Fibroblast of skin of left biceps (primary cell): ENCODE measurements at places on chromosomes 3 and 15.
A peak's percentile ranks its signal among the peaks of the same experiment; 100 is the strongest.

GRCh38 chr3:170437696-170438407 lies 19.2 kb downstream of the CLDN11 start:
- DNase-seq, result no peak

DNA sequence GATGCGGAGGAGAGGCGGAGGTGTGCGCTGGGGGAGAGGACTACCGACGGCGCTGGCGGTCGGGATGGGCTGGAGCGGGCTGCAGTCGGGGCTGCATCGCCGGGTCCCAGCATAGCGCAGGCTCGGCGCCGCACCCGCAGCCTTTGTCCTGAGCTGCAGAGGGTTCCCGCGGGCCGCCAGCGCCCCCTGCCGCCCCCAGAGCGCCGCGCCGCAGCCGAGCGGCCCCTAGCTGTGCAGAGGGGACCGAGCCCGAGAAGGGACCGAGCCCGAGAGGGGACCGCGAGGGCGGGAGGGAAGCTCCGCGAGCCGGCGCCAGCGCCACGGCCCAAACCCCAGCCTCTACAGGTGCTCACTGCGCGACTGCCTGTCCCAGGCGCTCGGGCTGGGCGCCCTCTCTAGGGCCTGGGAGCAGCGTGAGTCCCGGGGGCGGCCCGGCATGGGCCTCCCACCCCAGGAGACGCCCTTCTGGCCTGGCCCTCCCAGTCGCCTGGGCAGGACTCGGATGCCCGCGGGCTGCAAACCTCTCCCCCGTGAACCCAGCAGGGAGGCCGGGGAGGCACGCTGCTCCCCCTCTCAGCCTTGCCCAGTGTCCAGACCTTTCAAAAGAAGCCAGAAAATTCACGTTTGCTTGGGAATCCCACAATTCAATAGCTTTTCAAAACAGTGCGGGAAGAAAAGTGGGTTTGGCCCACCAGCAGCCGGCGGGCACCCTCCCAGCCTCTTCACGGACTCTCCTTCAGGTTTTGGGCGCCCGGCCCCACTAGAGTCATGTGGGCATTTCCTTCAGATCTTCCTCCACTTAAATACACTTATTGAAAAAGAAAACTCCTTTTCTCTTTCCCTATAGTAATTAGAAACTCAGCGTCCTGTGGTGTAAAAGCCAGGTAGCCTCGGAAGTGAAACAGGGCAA lies 134.7 kb downstream of the TPRA1 start:
- peak; percentile 16 for DNase-seq

- DNase-seq, result no peak
These were observed 83.4 kb downstream of the CD200R1L start for GRCh38 chr3:112763258-112763657.

- DNase-seq, result no peak
These were observed 68.6 kb downstream of the FHIT start for GRCh38 chr3:61182662-61183061.

DNA sequence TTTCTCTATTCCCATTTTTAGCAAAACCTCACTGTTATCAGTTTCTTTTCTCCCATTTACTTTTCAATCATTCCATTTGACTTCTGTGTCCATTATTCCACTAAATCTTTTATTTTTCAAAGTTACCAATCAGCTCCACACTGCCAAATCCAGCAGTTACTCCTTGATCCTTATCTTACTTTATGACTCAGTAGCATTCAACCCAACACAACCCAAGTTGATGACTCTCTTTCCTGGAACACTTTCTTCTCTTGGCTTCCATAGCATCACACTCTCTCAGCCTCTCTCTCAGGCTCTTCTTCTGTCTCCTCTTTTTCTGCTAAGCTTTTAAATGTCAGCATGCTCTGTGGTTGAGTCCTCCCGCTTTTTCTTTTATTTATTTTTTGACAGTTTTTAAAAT lies 36.3 kb downstream of the RASGRP1 start:
- no peak for DNase-seq

DNA sequence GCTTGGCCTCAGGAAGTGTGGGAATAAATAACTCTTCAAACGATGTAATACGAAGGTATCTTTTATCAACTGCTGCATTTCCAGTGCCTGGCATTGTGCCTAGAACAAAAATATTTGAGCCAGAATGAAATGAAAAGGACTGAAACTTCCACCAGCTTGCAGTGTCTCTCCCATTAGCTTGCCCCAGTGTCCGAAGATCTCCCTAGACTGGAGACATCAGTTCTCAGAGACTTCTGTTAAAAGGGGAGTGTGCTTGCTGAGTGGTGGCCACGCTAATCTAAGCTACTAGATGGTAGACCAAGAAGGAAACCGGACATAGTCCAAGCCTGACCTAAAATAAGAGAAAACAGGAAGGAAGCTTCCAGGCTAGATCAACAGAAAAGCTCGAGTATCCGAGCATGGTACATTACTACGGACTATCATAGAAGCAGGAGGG lies 28.6 kb downstream of the KCNAB1 start:
- no peak for DNase-seq

DNA sequence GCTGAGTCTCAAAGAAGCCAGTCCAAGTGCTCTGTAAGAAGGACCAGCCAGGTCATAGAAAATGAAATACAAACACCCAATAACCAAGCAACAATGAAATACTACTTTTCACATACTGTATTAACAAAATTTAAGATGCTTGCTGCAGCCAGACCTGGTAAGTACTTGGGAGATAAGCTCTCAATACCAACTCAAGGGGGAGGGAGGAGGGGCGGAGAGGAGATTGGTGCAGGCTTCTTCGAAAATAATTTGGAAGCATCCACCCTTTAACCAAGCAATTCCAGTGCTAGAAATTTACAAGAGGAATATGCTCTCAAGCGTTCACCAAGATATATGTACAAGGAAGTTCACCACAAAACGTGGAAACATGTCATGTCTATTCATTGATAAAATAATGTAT lies 7.6 kb upstream of the LRRC2 start:
- no peak for DNase-seq

DNA sequence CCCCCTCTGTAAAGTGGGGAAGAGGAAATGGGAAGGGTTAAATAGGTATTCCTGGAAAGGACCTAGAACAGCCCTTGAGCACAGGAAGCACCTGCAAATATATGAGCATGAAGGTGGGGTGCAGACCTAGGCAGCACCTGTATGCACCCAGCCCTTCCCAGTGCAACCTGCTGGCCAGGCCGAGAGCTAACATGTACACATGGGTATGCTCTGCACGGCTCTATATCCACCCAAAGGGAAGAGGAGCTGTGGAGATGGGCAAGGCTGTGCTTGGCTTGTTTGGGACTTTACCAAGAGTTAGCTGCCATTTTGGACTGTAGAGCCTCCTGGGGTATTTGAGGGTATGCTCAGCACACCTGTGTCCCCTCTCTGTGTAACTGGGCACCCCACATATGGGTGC lies 171.2 kb downstream of the KLF13 start:
- no peak for DNase-seq

GRCh38 chr3:46061108-46061720 lies 33.9 kb upstream of the XCR1 start:
- no peak for DNase-seq

DNA sequence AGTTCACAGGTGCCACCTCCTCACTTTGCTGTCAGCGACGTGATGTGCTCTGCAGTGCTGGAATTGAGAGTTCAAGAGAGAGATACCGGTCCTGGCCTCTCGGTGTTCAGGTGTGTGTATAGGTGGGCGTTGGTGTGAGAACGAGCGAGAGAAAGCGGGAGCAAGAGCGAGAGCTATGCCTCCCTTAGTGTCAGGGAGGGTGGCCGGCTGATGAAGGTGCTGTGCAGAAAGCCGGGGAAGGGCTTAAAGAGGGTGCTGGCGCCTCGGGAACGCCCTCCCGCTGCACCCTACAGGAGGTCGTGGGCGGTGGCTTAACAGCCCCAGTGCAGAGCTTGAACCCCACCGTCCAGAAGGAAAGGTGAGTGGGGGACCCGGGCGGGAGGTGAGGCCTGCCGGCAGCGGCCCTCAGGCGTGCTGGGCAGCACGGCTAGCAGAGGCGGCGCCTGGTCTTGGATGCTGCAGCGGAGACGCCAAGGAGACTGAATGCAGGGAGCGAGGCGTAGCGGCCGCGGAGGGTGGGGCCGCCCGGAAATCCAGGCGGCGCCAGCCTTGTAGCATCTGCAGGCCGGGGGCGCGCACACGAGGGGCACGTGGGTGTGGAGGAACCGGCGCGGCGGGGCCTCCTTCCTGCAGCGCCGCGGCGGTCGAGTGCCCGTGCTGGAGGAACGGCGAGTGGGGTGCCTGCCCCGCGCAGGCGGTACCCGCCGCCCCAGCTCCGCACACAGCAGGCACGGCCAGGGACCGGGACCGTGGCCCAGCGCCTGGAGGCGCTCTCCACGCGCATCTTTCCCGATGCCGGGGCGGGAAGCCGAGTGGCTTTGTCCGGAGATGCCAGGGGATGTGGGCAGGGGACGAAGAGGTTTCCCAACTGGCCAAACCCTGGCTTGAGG lies 246.8 kb upstream of the TOPAZ1 start:
- DNase-seq, result no peak

- DNase-seq, result no peak
These were observed 41.1 kb downstream of the IFT57 start for GRCh38 chr3:108181172-108181571.
